Spinal cord (tissue), 10 donors: ENCODE measurements at places on chromosomes 11 and 22.

- no peak for DNase-seq
These were observed 2.4 kb upstream of the RANGAP1 start for GRCh38 chr22:41288245-41288946.

- DNase-seq = no peak
These were observed 90.6 kb upstream of the NTM start for GRCh38 chr11:131279654-131280384.

- peak; percentile 60 for DNase-seq
These were observed 1.5 kb upstream of the WNT11 start for GRCh38 chr11:76207642-76208401.

DNA sequence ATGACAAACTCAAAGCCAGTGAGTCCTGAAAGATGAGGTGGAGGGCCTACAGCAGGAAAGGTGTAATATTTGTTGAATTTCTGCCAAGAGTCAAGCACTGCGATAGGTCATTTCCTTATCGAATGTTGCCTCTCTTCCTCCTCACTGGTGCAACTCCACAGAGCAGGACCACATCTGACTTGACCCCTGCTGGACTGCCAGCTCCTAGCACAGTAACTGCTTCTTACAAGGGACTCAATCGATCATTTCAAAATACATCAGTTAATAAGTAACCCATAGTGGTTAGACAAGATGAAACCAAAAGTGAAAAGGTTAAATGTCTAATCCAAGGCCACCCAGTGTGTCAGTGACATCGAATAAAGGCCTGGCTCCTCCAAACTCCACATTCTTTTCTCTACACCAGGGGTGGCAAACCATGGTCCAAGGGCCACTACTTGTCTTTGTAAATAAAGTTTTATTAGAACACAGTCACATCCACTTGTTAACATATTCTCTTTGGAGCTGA, 98.5 kb upstream of the CSNK2A3 start:
- no peak for DNase-seq

GRCh38 chr11:66719111-66719872, 9.7 kb downstream of the SPTBN2 start:
- no peak for DNase-seq

DNA sequence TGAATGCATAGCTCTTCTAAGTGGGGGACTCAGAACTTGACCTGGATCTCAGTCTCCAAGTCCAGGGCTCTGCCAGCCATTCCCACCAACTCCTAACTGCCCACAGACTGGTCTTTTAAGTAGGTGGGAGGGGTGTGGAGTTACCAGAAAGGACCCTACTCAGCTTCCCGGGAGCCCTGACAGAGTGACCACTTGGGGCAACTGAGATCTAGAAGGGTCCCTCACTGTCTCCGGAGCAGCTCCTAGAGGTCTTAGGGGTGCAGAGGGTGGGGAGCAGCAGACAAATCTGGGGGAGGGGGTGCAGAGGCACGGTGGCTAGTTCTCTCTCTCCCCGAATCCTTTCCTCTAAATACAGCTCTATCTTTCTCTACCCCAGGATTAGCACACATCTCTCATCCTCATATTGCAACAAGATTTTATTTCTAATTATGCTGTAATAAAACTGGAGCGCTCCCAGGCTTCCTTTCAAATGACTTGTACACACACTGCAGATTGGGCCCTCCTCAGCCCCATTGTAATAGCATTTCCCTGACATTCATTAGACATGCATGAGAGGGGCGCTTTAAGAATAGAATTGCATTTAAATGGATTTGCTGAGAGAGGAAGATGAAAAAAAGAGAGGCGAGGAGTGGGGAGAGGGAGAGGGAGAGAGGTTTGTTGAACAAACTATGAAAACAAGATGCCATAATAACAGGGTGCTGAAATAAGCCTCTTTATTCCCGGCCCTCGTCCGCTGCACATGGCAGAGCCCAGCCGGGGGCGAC, 219.0 kb downstream of the CEP164 start:
- DNase-seq = peak; percentile 81

- DNase-seq = no peak
These were observed 34.6 kb downstream of the APOL5 start for GRCh38 chr22:35752006-35752862.

DNA sequence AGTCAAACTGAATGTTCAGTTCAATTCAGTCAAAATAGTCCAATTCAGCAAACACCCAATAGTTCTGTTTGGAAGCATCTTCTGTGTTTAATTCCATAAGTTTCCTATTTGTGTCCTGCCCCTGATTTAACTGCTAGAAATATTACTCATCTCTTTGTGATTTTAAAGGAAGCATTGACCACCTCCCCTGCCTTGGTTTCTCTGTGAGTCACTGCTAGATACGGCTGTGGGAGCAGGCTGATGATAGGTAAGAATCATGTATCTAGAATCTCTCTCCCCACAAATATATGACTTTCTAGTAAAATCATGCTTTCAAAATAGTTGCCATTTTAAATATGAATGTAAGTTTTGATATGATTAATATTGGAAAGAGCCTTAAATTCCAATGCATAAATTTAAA, 888.5 kb downstream of the NTM start:
- no peak for DNase-seq
